ENCODE measurements at places on chromosomes 4 and X.
A peak's percentile ranks its signal among the peaks of the same experiment; 100 is the strongest.

GRCh38 chr4:177161781-177162180 is 147.9 kb upstream of the NEIL3 start:
- no peaks in the 10 kb centered on the region for H3K36me3 ChIP-seq
- no peak for DNase-seq
- H3K27ac ChIP-seq: no peak overlapping the region
- no peaks in the 10 kb centered on the region for H3K4me1 ChIP-seq
- H3K4me3 ChIP-seq: no peak overlapping the region

DNA sequence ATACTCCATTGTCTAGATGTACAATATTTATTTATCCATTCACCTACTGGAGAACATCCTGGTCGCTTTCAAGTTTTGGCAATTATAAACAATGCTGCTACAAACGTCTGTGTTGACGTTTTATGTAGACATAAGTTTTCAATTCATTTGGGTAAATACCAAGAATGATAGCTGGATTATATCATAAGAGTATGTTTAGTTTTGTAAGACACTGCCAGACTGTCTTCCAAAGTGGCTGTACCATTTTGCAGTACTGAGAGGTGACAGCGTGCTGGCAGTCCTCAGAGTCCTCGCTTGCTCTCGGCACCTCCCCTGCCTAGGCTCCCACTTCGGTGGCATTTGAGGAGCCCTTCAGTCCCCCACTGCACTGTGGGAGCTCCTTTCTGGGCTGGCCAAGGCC is 253.3 kb upstream of the INTU start:
- no peak overlapping the region for H3K27ac ChIP-seq
- H3K36me3 ChIP-seq: no peaks in the 10 kb centered on the region
- H3K4me1 ChIP-seq: no peaks in the 10 kb centered on the region
- DNase-seq: no peak

- no peak overlapping the region for H3K27ac ChIP-seq
- H3K4me3 ChIP-seq: no peak overlapping the region
- peaks cover 9% of the 10 kb centered on the region for H3K27me3 ChIP-seq
Measured at GRCh38 chr4:140304346-140304745, 69.1 kb upstream of the SCOC start.

DNA sequence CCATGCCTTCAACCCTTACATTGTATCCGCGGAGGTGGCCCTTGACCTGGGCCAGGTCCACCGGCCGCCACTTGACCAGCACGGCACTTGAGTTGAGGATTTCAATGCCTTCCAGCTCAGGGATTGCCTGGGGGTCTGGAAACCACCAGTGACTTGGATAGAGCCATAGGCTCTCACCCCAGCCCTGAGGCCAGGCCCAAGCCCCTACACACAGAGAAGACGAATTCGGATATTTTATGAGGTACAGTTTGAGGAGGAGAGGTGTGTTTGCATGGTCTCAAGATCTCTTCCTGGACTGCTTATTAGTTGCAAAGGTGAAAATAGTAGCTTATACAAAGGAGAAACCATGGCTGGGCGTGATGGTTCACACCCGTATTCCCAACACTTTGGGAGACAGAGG is 20.3 kb downstream of the L1CAM start:
- no peak overlapping the region for H3K27ac ChIP-seq
- no peak for DNase-seq
- peaks cover 9% of the 10 kb centered on the region for H3K27me3 ChIP-seq
- no peaks in the 10 kb centered on the region for H3K4me1 ChIP-seq
- no peak overlapping the region for H3K4me3 ChIP-seq

DNA sequence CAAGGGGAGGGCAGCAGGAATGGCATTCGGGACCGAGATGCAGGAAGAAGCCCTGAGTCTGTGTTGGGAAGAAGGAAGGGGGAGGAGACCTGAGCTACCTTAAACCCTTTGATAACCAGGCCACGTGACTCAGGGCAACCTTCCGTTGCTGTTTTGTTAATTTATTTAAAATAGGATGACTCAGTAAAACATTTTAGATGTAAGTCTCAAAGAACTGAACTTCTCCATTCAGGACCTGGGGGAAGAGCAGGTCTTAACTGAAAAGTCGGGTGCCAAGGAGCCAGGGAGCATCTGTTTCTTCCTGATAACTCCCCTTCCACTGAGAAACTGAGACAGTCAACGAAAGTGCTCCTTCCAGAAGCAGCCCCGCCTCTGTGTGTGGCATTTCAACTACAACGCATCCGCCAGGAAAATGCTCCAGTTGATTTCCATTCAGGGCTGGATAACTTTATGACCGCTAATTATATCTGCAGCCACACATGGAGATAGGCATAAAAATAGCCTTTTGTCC is 88.0 kb downstream of the IRF2 start:
- DNase-seq: no peak
- H3K4me3 ChIP-seq: no peak overlapping the region
- H3K27me3 ChIP-seq: no peaks in the 10 kb centered on the region
- peak overlapping the region; percentile 43 for H3K27ac ChIP-seq

GRCh38 chr4:98601708-98602107 is 56.7 kb downstream of the TSPAN5 start:
- no peaks in the 10 kb centered on the region for H3K27me3 ChIP-seq
- no peak for DNase-seq
- H3K36me3 ChIP-seq: peaks cover 31% of the 10 kb centered on the region
- peak overlapping the region; percentile 1 for H3K27ac ChIP-seq
- H3K4me3 ChIP-seq: no peak overlapping the region

DNA sequence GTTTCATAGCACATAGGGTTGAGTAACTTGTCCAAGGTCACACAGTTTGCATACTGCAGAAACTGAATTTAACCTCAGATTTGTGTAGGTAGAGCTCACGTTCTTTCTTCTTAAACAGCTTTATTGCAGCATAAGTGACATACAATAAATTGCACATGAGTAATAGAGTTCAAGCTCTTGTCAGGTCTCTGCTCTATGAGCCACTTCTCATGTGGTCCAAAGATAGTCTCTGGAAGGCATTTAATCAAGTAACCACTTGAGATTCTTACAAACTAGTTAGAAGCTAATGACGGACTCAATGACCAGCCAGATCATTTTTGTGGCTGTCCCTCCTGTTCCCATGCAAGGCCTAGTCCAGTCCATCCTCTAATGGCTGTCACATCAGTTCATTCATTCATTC is 68.9 kb downstream of the MAOB start:
- H3K4me1 ChIP-seq: peaks cover 16% of the 10 kb centered on the region
- H3K27me3 ChIP-seq: no peaks in the 10 kb centered on the region
- H3K27ac ChIP-seq: no peak overlapping the region
- H3K36me3 ChIP-seq: no peaks in the 10 kb centered on the region
- H3K4me3 ChIP-seq: no peak overlapping the region

DNA sequence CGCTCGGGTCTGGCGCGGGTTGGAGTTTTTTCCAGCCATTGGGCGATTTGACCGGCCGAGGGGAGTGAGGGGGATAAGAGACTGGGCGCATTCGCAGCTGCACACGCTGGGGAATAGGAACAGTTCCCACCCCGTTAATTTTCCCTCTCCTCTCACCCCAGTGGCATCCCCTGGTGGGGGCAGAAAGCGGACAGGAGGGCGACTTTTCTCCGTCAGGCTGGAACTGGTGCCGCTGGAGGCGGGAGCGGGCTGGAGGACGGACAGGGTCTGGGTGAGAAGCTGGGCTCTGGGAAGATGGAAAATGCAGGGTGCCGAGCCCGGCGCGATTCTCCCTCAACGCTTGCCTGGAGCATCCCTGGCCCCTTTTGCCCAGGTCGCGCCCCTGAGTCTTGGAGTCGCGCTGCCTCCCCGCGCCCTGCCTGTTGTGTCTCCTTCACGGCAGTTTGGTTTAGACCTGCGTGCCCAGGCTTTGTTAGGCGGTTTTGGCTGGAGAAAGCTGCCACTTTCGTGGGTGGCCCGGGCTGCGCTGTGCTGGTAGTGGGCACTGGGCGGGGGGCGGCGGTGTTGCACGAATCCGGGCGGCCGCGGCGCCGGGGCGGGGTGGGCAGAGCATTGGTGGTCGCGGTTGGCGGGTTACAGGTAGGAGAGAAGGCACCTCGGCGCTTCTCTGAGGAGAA is 2.0 kb downstream of the ADGRL3 start:
- H3K36me3 ChIP-seq: peaks cover 5% of the 10 kb centered on the region
- H3K27me3 ChIP-seq: peaks cover 50% of the 10 kb centered on the region
- H3K4me3 ChIP-seq: no peak overlapping the region
- peaks cover 5% of the 10 kb centered on the region for H3K4me1 ChIP-seq
- DNase-seq: no peak

GRCh38 chr4:100079264-100079663 is 111.0 kb downstream of the DDIT4L start:
- H3K4me1 ChIP-seq: peaks cover 5% of the 10 kb centered on the region
- no peak overlapping the region for H3K4me3 ChIP-seq
- no peaks in the 10 kb centered on the region for H3K36me3 ChIP-seq
- DNase-seq: no peak
- H3K27me3 ChIP-seq: peaks cover 5% of the 10 kb centered on the region
- no peak overlapping the region for H3K27ac ChIP-seq

- no peak overlapping the region for H3K4me3 ChIP-seq
- no peak overlapping the region for H3K27ac ChIP-seq
- no peak for DNase-seq
- no peaks in the 10 kb centered on the region for H3K4me1 ChIP-seq
- H3K27me3 ChIP-seq: no peaks in the 10 kb centered on the region
Measured at GRCh38 chr4:108255203-108255747, 86.5 kb upstream of the LEF1 start.

- H3K4me3 ChIP-seq: no peak overlapping the region
- H3K27me3 ChIP-seq: no peaks in the 10 kb centered on the region
- no peak overlapping the region for H3K27ac ChIP-seq
- no peaks in the 10 kb centered on the region for H3K4me1 ChIP-seq
Measured at GRCh38 chr4:150570862-150571261, 11.1 kb upstream of the MAB21L2 start.

DNA sequence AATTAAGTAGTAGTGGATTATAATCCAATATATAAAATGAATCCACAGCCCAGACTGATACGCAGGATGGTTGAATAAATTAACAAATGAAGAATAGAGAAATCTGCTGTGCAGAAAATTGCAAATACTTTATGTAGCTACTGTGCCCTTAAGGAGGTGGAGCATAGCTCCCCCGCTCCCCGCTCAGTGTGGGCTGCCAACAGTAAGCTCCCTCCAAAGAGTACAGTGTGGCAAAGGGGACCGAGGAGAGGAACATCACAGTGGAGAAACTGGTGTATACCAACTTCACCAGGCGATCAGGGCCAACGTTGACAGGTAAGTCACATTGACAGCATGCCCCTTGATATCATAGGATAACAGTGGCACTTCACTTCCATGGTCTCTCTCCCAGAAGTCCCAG is 57.9 kb upstream of the CLDN34 start:
- no peak for DNase-seq
- H3K36me3 ChIP-seq: no peaks in the 10 kb centered on the region
- no peak overlapping the region for H3K27ac ChIP-seq
- H3K4me1 ChIP-seq: no peaks in the 10 kb centered on the region
- H3K4me3 ChIP-seq: no peak overlapping the region

DNA sequence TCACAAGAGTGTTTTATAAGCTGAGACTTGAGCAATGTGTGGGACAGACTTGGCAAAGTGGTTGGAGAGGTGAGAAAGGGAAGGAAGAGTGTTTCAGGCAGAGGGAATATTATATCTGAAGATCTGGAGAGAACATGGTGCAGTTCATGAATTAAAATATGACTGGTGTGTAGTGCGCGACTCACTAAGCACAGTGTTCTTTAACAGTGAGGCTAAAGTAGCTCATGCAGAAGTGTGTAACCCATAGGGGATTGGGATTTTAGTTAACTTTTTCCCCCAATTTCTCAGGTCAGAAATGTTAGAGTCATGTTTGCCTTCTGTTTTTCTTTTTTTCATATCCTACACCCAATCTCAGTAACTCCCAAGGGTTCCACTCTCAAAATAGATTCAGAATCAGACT is 9.7 kb downstream of the MTHFD2L start:
- no peak for DNase-seq
- no peak overlapping the region for H3K4me3 ChIP-seq
- no peaks in the 10 kb centered on the region for H3K27me3 ChIP-seq
- no peak overlapping the region for H3K27ac ChIP-seq
- H3K4me1 ChIP-seq: no peaks in the 10 kb centered on the region

DNA sequence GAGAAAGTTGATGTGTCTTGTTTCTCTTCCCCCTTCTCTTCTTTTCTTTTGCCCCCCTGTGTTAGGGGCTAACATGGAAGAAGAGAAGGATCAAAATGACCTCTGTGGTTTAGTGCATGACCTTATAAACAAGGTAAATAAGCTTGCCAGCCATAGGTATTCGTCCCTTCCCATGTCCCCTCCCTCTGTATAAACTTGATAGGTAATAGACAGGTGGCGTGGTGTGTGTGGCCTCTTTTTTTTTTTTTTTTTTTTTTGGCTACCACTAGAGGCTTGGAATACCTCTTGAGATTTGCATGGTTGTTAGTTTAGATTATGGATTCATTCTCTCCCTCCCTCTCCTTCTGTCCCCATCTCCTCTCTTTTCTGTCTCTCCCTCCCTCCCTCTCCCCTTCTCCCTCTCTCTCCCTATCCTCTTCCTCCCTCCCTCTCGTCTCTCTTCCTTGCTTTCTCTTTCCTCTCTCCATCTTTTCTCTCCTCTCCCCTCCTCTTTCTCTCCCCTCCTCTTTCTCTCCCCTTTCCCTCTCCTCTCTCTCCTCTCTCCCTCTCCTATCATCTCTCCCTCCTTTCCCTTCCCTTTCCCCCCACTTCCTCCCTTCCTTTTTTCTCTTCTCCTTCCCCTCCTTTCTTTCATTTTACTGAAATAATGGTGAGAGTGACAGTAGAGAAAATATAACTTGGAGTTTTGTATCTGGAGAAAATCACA is 134.4 kb downstream of the AFF1 start:
- H3K27me3 ChIP-seq: no peaks in the 10 kb centered on the region
- H3K36me3 ChIP-seq: peaks cover 18% of the 10 kb centered on the region
- DNase-seq: no peak
- no peak overlapping the region for H3K4me3 ChIP-seq

DNA sequence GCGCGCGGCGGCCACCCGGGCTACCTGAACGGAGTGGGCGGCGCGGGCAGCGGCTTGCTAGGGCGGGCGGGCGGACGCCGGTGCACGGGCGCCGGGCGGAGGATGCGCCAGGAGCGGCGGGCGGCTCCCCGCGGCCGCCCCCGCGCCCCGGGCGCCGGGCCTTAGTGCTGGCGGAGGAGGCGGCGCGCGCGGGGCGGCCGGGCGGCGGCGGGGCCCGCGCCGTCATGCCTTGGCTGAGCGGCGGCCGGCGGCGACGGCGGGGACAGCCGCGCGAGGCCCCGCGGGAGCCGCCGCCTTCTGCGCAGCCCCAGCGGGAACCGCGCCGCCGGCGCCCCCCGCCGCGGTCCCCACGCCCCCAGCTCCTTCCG is 48.2 kb downstream of the CLDN34 start:
- no peak for DNase-seq
- peaks cover 37% of the 10 kb centered on the region for H3K4me1 ChIP-seq
- H3K27me3 ChIP-seq: peaks cover 30% of the 10 kb centered on the region
- no peaks in the 10 kb centered on the region for H3K36me3 ChIP-seq
- H3K4me3 ChIP-seq: no peak overlapping the region

DNA sequence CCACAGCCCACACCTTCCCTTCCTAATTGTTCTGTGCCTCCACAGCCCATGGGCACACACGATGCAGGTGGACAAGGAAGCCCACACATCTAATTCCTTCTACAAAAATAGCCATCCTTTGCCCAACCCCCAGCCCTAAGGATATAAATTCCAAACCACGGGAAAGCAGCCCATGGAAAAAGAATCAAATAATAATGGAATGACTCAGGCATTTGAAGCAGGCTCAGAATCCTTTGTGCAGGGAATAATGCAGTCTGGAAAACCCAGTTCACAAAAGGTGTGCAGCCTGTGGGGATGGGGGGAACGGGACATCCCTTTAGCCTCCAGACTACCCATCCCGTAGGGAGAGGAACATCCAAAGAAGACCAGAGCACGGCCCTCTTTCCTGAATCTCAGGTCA is 342.3 kb upstream of the GALNT7 start:
- no peaks in the 10 kb centered on the region for H3K36me3 ChIP-seq
- no peaks in the 10 kb centered on the region for H3K27me3 ChIP-seq
- no peak overlapping the region for H3K27ac ChIP-seq
- no peaks in the 10 kb centered on the region for H3K4me1 ChIP-seq
- H3K4me3 ChIP-seq: no peak overlapping the region

Data from activated naive CD4-positive, alpha-beta T cell treated with anti-CD3 and anti-CD28 coated beads, Interleukin-2, amount 10 ng/mL, durations not matched to agents 7 days and 5 days (primary cell).